ENCODE measurements at places on chromosomes 7 and 10.
A peak's percentile ranks its signal among the peaks of the same experiment; 100 is the strongest.

DNA sequence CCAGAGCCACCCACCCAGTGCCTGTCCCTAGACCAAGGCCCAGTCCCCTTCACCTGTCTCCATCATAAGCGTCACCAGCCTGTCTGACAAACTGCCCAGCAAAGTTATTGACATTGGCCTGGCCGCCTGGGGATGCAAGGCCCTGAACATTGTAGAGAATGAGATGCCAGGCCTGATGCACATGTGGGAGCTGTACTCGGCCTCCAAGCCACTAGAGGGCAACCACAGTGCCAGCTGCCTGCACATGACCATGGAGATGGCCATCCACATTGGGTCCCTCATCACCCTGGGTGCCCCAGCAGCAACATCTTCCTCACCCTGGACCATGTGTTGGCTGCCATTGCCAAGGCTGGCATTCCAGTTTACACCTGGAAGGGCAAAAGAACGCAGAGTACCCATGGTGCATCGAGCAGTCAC, 63.7 kb upstream of the ANTXRL start:
- DNase-seq, result no peak

GRCh38 chr7:112981966-112982365, 104.7 kb downstream of the GPR85 start:
- DNase-seq, result peak; percentile 20

DNA sequence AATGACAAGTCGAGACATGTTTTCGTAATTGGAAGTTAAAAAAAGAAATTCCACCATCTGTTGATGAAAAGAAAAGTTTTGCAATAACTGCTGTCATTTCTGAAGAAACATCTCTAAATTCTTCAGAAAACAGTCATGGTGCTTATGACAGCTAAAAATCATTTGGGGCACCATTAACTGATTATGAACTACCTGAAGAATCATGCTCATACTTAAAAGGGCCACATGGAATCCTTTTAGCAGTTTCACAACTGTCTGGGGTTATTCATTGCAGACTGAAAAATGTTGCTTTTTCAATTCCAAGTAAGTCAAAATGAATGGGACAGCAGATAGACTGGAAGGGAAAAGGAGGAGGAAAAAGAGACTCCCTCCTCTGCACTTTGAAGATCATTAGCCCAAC, 134.2 kb downstream of the CHN2 start:
- DNase-seq, result peak; percentile 64

DNA sequence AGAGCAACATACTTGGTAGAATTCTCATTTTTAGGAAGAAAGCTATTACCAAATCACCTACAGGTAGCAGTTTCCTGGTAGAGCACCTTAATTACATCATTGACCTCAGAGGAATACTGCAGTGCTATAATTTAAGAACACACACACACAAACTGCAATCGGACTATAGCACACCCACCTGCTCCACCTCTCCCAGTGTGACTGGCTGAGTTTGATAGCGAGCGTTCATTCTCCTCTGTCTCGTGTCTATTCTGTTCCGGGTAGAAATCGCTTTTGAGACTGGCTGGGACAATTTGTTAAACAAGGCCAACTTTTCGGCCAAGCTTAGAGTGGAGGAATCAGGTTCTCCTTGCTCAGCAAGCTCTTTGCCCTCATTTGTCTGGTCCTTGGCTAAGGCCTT, 110.5 kb downstream of the SVIL start:
- DNase-seq, result no peak

GRCh38 chr10:48981310-48981907, 41.8 kb upstream of the LRRC18 start:
- DNase-seq, result peak; percentile 64

GRCh38 chr10:89888321-89889070, 187.1 kb downstream of the KIF20B start:
- no peak for DNase-seq

GRCh38 chr7:132055336-132056120, 499.1 kb upstream of the PODXL start:
- no peak for DNase-seq

DNA sequence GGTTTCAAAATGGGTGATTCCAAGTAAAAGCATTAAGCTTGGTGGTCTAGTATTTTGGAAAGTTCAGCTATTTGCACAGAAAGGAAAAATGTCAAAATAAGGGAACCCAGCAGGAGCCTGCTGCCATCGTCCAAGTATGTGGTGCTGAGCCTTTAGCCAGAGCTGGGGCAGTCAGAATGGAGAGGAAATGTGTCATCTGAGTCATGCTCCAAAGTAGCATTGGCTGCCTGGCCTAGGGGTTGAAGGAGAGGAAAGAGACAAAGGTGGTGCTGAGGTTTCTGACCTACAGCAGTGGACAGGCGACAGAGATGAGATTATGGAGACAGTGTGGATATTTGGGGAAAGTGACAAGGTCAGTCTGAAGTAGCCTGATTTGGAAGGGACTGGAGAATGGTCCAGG, 103.9 kb downstream of the PLCE1 start:
- DNase-seq, result no peak

DNA sequence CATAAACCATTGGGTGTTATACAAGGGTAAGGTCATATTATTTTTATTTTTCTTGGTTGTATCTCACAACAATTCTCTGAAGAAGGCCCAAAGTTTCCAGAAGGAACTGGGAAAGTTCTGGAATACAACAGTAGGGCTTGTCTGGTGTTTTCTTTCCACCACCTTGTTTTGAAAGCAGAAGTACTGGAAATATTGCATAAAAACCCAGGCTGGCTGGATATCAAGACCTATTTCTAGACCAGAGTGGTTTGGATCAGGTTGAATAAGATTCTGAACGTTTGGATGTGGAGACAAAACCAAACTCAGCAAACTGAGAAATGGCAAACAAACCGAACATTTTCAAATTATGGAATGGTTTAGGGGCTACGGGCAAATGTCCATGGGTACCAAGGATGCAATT, 182.6 kb upstream of the FZD8 start:
- no peak for DNase-seq

GRCh38 chr7:18637516-18637915, 142.0 kb downstream of the HDAC9 start:
- DNase-seq, result no peak

- DNase-seq, result peak; percentile 59
These were observed 106.6 kb upstream of the INHBA start for GRCh38 chr7:41809529-41809939.

DNA sequence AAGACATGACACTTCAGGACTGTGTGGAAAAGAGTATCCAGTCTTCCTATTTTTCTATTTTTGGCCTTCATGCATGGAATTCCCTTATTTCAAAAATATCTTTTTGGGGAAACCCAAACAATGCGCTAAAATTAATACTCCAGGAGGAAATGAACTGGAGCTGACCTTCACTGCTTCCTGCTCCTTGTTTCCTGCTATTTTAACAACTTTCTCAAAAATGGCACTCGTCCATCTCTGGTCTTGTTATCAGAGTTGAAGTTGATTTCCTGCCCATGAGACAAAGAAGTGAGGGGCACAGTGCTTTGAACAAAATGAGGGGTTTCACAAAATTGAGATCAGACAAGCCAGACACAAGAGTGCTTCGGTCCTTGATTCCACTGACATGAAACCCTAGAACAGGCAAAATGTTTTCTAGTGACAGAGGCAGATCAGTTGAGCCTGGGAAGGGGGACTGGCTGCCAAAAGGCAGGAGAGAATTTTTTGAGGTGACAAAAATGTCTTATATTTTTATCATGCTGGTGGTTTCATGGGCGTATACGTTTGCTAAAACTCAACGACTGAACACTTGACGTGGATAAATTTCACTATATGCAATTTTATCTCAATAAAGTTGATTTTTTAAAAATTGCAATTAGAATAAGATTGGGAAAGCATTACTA, 193.2 kb downstream of the CREB5 start:
- no peak for DNase-seq

All from choroid plexus epithelial cell (primary cell).